ENCODE measurements at places on chromosomes 11 and 22.

DNA sequence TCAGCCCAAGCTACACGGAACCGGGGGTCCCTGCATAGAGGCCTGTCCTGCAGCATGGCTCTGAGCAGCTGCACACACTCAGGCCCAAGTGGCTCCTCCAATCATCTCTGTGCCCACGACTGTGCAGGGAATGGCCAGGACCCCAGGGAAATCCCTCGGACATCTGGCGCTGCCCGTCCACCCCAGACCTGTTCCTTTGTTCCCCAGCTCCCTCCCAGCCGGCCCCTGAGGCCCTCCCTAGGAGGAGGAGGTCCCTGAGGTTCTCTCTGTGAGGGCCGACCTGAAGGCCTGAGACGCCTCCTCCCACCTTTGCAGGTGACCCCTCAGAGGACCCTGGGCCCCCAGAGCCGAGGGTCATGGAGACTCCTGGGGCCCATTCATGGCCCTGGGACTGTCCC is 1.1 kb downstream of the MLC1 start:
- DNase-seq: no peak

- DNase-seq: no peak
Observed at GRCh38 chr11:132254906-132255305, 884.5 kb downstream of the NTM start.

- DNase-seq: no peak
Observed at GRCh38 chr11:20029193-20029592, 131.1 kb downstream of the DBX1 start.

GRCh38 chr22:35024364-35024692 is 41.6 kb upstream of the ISX start:
- DNase-seq: no peak

DNA sequence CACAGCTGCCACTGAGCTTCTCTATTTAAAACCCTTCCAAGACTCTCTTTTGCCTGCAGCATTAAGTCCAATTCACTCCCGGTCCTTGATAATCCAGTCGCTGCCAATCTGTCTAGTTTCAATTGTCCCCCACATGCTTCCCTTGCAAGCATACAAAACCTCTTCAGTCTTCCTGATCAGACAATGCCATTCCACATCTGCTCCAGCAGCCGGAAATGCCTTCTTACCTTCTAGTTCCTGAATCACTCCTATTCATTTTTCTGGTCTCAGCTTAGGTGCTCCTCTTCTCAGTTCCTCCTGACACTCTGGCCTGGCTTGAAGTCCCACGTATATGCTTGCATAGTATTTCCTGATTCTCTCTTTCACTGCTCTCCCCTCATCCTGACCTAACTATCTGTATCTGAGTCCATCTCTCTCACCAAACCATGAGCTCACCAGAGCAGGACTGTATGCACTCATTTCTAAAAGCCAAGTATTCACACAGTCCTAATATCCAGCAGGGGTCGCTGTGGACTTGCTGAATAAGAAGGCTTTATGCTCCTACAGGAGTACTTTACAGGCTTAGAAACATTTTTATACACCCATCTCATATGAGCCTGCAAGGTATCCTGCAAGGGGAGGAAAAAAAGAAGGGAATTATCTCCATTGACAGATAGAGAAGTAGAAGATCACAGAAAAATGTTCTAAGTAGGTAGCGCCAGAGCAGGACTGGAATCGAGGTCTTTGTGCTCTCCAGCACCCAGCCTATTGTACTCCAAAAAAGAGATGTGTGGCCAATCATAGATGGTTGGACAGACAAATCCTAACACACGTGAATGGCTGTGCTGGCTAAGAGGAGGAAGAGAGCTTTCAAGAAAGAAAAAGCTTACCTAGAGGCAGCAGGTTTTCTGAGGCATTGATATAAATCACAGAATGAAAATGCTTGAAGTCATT is 19.2 kb downstream of the XRRA1 start:
- DNase-seq: peak; percentile 89

DNA sequence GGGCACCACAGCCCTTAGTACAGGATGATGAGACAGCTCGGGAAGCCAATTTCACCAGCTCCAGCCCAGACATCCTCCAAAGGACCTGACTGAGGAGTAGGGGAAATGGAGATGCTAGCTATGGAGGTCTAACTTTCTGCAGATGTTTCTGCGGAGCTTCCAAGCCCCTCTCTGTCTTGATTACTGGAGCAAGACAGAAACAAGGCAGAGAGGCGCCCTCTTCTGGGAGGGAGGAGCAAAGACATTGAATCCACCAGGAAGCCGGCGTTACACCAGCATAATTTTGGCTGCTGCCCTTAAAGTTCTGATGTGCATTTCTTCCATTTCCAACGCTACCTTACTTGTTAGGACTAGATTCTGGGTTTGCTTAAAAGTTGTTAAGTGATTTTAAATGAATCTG is 107.3 kb upstream of the HSD17B12 start:
- no peak for DNase-seq

DNA sequence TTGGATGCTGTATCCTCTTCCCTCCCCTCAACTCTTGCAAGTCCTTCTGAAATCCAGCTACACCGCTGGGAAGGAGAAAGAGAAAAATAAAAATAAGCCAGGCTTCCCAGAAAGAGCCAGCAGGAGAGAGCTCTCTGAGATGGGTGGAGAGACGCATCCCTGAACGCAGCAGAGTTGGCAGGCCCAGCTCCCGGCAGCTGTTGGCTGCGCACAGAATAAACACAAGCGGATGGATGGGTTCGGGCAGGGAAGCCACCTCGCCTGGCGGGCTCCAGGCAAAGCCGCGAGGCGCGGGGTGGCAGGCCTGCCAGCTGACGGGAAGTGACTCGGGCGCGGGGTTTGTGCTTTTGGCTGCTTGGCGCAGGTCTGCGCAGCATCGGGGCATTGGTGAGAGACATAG is 537.7 kb downstream of the MIAT start:
- DNase-seq: no peak

DNA sequence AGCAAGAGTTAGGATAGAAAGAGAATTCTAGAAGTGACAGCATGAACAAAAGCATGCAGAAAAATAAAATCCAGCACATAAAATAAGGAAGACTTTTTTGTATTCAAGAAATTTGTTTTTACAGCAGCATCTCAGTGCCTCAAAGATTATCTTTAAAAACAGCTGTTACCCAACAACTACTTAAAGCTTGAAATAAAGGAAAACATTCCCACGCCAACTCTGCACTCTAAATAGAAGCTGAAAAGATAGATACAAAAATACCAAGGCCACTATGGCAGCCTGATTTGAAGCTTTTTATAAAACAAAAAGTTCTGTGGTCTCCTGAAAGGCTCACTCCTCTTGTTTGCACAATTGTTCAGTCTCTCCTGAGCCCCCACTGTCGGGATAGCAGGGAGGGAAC is 83.6 kb upstream of the LRRC55 start:
- DNase-seq: no peak

DNA sequence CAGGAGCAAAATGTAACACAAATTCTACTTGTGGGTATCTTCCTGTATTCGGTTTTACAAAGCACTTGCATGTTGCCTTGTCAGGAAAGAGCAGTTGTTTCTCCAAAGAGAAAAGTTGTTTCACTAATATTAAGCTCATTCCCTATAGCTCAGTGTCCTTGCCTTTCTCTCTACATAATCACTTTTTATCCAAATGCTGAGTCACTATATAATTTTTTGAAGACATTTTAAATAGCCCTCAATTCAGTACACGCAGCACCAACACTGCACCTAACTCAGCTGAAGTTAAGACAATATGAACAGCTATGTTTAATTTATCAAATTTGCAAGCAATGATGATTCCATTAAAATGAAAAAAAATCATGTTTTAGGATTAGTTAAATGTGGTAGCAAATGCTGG is 14.5 kb upstream of the MRTFA start:
- DNase-seq: no peak

GRCh38 chr11:126024123-126024522 is 38.5 kb downstream of the CDON start:
- DNase-seq: no peak

DNA sequence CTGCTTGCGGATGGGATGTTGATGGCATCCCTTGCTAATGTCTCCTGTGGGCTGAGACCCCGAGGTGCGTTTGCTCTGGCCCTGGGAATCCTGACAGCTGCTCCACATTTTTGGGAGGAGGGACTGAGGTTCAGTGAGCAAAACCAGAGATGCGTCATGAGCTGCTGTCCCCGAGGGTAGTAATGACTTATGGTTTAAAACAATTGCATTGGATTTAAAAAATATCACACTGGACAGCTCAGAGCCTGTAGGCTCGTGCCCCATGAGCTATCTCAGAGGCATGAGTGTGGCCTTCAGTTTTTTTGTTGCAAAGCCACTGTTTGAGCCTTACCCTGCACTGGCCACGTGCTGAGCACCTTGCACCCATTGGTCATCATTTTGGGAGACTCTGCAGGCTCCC is 20.9 kb upstream of the PARVG start:
- DNase-seq: no peak

- DNase-seq: no peak
Observed at GRCh38 chr11:5336331-5336730, 7.0 kb downstream of the OR51B5 start.

DNA sequence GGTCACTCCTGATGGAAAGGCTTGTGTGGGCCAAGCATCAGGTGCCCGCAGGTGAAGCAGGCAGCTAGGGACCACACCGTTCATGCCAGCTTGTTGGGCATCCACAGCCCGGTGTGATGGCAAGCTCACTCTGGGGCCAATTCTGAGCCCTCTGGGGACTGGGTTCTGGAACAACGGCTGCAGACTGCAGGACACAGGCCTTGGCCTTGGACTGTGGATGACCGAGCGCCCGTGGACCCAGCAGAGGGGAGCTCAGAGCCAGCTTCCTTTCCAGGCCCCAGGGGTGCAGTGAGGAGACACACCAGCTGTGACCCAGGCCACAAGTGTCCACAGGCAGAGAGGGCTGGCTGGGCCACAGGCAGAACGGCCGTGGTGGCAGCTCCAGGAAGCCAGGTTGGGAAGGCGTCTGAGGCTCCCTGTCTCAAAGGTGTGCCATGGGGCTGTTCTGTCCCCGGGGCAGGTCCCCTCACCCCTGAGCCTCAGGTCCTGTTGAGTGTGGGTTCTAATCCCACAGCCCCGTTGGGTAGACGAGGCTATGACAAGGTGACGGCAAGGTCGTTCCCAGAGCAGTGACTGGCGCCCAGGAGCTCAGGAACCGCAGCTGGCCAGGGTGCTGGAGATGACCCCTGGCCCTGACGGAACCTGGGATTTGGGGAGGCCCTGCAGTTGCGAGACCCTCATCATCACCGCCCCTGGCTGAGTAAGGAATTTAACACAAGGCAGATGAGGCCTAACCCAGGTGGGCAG is 1079.4 kb downstream of the BRD1 start:
- no peak for DNase-seq

DNA sequence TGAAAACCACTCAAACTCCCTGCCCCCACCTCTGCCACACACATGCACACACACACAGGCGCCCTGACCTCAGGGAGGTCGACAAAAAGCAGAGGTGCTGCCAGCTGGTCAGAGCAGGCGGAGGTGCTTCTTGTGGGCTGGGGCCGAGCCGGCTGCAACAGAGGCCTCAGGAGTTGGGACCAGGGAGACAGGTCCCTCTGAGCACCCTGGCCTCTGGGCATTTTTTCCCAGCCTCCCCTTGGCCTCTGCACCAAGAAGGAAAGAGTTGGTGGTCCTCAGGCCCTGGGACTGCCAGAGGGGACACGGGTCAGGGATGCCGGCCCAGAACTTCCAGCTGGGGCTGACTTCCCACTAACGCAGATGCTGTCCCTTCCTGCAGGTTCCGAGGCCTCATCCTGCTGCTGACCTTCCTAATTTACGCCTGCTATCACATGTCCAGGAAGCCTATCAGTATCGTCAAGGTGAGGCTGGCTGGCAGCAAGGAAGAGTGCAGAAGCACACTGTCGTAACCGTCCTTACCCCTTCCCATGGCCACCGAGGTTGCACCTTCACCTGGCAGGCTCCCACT is 13.4 kb downstream of the SLC37A2 start:
- DNase-seq: no peak

Measured in renal pelvis (tissue), 12 donors.